Dorsolateral prefrontal cortex (tissue), 122 donors: ENCODE measurements at places on chromosomes 7 and 10. TPM values are rescaled to one million over a fixed set of nuclear protein-coding genes. Genes with fewer than 3 reads are reported as not detected.
A peak's percentile ranks its signal among the peaks of the same experiment; 100 is the strongest.

OGA gene
- total RNA-seq = 241 TPM

OR2A5 gene
- total RNA-seq = not detected

FAM25G gene
- total RNA-seq = not detected

CTAGE8 gene
- total RNA-seq = not detected

DNA sequence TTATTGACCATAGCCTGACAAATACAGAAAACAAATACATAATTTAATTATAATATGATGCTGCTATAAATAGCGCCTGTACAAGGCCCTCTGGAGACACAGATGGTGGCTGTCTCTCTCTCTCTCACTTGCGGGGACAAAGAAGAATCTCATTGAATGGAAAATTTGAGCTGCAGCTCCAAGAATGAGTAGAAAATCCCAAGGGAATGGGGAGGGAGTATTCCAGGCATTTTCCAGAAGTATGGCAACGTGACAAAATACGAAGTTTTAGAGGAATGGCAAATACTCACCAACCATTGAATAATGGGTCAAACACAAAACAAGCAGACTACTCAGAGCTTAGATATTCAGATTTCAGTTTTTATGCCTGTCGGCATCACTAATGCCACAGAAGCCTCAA is 179.9 kb downstream of the NRP1 start:
- DNase-seq = no peak

GRCh38 chr7:79984210-79984609 is 150.4 kb upstream of the GNAI1 start:
- no peak for DNase-seq

GRCh38 chr10:19788902-19789301 is 27.3 kb upstream of the PLXDC2 start:
- no peak for DNase-seq

- no peak for DNase-seq
Measured at GRCh38 chr10:33889371-33889770, 554.9 kb upstream of the NRP1 start.

DNA sequence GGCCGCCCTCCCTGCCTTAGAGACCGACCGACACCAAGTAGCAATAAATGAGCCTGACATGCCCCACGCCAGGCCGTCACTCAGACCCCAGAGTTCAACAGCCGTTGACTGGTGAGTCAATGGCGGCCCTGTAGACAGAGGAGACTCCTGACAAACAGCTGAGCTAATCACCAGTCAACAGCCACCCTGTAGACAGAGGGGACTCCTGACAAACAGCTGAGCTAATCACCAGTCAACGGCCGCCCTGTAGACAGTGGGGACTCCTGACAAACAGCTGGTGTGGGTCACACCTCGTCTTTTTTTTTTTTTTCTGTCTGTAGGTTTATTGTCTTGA is 16.9 kb upstream of the KNDC1 start:
- DNase-seq = no peak

DNA sequence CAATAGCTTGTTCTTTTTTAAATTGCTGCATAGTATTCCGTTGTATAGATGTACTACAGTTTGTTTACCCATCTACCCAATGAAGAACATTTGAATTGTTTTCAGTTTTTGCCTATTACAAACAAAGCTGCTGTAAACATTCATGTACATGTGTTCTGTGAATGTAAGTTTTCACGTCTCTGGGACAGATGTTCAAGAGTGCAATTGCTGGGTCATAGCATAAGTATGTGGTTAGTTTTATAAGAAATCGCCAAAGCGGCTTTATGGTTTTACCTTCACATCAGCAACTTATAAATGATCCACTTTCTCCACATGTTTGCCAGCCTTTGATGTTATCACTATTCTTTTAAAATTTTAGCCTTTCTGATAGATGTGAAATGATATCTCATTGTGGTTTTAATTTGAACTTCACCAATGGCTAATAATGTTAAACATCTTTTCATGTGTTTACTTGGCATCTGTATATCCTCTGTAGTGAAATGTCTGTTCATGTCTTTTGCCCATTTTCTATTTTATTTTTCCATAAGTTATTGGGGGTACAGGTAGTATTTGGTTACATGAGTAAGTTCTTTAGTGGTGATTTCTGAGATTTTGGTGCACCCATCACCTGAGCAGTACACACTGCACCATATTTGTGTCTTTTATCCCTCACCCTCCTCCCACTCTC is 73.5 kb downstream of the TBXAS1 start:
- DNase-seq = no peak

- DNase-seq = no peak
Measured at GRCh38 chr7:128876127-128876526, 13.5 kb downstream of the ATP6V1F start.

DNA sequence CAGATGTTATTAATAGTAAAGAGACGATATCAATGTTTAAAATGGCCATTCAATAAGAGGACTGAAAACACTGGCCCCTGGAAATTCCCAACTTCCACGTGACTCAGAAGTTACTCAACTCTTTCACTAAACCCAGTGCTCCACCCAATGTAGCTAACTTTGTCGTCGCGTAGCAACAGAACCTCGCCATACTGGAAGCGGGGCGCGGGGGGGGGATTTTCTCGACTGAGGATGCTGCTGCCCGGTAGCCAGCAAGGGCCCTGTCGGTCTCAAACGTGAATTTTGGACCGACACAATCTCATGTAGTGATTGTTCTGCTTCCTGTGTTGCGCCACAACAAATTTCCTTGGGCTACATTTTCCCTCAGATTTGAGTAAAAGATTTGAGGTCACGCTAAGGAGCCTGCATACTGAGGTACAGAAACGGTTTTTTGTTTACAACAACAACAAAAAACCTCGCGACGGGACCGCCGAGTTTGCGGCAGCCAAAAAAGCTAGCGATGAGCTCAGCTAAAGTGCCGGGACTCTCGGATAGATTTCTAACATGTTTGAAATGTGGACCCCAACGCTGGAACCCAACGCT is 977 bp upstream of the SFR1 start:
- peak; percentile 87 for DNase-seq

- no peak for DNase-seq
Measured at GRCh38 chr10:103925591-103925990, 7.6 kb upstream of the STN1 start.

DNA sequence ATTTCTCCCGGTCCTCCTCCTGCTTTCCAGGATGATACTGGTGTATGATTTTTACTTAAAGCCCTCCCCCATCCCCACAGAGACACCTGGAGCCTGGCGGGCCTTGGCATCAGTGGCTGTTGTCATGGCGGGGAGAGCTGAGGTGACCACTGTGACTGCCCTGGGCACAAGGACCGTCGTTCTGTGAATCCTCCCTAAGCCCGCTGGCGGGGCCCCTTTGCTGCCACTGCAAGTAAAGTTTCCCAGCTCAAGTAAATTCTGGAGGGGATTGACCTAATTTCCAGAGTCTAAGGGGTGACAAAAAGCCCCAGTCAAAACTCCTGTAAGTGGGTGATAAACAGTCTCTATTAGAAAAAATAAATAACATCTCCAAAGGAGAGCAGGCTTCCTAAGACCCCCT is 393.2 kb upstream of the PODXL start:
- no peak for DNase-seq

GRCh38 chr10:77504196-77504872 is 133.3 kb downstream of the KCNMA1 start:
- DNase-seq = no peak
